Stimulated activated CD8-positive, alpha-beta memory T cell treated with anti-CD3 and anti-CD28 coated beads, Interleukin-4, amount 100 ng/mL, for 48 hours (primary cell): ENCODE measurements at places on chromosomes 5 and 9.

GRCh38 chr9:69674716-69675438, 2.7 kb upstream of the APBA1 start:
- DNase-seq = no peak

- DNase-seq = no peak
Measured at GRCh38 chr9:91297306-91297705, 64.4 kb downstream of the AUH start.

- no peak for DNase-seq
Measured at GRCh38 chr5:58786035-58786434, 203.2 kb downstream of the RAB3C start.

DNA sequence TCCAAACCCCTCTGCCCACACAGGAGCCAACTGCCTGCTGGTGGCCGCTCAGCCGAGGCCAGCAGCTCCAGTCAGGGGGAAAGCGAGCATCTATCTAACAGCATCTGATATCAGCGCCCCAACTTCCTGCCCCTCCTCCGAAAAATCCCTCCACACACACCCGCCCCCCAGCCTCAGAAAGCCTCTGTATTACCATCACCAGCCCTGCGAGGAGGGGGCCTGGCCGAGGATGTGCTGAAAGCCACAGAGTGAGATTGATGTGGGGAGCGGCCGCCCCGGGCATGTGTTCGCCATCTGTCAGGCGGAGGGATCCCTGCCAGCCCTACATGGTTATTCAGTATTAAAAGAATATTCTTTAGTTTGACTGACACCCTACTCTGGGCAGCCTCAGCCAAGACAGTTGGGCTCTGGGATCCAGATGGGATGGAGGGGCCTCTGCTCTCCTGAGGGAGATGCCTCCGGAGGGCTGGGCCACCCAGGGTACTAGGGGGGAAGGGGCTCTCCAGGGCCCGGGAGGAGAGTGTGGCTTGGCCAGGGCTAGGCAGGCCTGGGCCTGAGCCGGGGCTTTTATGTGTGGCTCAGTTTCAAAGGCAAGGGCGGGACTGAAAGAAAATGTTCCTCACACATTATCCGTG, 98.0 kb downstream of the HSD17B3 start:
- peak; percentile 27 for DNase-seq

DNA sequence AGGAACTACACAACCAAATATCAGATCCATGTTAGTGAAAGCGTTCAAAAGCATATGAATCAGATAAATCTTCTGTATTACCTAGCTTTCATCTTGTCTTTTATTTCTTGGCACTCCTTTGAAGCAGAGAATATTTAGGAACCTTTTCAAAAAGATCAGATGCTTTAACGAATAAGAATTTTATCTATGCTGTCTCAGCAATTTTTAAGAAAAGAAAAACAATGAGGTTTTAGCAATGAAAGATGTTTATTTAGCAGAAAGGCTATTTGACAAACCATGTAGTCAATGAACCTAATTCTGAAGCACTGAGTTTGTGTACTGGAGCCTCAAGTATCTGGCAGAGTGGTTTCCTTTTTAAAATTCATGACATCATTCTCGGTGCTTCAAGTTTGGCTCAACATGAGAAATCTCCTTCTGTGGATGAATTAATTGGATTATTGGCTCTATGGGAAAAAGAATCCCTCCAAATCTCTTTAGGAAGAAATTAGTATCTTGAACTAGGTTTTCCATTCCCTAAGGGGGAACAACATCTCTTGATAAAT, 534.7 kb downstream of the CAAP1 start:
- DNase-seq = no peak

GRCh38 chr9:109766351-109766750, 13.6 kb upstream of the PALM2AKAP2 start:
- no peak for DNase-seq

- no peak for DNase-seq
Measured at GRCh38 chr5:168426007-168426863, 60.0 kb upstream of the RARS1 start.

GRCh38 chr5:126682856-126683255, 82.1 kb downstream of the PHAX start:
- DNase-seq = no peak

DNA sequence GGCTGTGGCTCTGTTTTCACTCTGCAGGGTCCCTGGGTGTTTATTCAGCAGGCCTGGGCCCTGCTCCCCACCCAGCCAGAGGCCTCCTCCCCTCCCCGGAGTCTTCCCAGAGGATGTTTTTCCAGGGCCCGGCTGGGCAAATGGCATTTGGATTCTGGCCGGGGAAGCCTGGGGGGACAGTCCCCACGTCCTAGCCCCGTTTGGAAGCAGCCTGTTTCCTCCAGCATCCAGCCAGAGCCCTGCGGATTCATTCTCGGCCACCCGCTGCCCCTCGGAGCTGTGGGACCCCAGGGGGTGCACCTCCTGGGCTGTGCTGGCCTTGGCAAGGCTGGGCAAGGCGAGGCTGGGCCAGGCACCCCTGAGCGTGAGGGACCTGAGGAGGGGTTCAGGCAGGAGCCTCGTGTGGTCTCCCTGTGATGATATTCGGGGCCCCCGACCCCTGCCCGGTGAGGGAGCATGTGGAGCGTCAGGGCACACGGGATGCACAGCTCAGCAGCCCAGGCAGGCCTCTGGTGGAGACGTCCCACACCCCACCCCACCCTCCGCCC, 48.8 kb upstream of the EGFL7 start:
- DNase-seq = no peak

DNA sequence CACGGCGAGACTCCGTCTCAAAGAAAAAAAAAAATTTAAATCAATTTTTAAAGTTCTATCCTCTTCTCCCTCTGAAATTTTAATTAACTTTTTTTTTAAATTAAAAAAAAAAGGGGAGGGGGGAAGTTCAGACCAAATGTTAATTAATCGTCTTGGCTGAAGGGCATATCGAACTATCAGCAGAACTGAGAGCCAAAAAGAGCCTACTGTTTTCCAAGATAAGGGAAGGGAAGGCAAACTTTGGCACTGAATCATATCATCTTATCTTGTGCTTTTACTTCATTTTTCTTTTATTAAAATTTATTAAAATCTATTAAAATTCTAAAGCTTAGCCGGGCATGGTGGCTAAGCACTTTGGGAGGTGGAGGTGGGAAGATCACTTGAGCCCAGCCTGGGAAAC, 45.9 kb upstream of the MTMR12 start:
- no peak for DNase-seq

DNA sequence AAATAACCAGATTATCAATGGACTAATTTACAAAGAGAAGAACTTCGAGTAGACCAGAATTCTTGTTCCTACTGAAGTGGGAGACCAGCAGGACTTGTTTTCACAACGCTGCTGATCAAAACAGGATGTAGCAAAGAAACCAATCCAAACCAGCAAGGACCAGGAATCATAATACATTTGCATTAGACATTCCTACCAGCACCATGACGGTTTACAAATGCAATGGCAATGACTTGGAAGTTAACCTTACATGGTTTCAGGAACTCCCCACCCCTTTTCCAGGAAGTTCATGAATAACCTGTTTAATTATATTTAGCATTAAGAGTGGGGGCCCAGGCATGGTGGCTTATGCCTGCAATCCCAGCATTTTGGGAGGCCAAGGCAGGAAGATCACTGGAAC, 100.0 kb downstream of the LPAR1 start:
- no peak for DNase-seq

- DNase-seq = no peak
Measured at GRCh38 chr9:8734760-8735159, 935.2 kb upstream of the DMAC1 start.

DNA sequence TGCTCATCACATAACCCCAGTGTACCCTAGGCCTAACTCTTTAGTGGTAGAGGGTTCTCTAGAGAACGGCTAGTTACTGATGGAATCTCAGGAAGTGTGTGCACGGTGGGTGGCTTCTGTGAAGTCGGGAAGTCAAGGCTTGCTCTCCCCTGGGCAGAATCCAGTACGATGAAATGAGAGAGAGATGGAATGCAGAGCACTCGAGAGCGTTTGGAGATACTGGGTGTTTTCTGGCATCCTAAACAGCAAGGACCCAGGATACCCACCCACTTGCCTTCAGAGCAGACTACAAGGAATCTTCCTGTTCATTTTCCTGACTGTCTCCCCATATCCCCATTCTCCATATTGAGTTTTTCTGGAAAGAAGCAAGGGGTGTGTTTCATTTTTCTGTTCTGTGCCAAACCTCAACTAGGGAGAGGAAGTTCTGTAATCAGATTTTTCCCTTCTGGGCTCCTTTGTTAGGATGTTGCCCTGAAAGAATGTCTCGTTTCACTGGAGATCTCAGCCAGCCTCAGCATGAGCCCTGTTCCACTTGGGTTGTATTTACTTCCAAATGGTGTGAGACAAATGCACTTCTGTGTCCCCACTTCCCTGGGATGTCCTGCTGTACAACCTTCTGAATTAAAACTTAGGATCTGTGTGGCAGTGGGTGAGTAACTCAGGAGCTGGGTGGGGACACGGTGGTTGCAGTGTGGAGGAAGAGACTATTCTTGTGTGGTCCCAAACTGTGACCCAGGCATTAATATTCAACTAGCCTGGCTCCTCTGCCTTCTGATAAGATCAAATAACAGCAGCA, 108.9 kb upstream of the SPRY4 start:
- DNase-seq = no peak

DNA sequence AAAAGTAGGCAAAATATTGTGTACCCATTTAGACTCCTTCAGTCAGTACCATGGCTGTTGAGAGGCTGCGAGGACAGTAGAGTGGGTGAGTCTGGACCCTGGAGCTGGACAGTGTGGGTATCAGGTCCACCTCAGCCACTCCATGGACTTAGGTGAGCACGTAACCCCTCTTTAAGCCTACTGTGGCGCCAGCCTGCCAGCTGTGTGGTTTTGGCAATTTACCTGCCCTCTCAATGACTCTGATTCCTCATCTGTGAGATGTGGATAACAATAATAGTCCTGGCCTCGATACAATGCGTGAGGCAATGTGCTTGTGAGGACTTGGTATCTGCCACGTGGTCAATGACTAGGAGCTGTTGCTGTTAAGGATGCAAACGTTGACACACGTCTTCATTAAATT, 17.9 kb downstream of the SLC1A3 start:
- DNase-seq = no peak

DNA sequence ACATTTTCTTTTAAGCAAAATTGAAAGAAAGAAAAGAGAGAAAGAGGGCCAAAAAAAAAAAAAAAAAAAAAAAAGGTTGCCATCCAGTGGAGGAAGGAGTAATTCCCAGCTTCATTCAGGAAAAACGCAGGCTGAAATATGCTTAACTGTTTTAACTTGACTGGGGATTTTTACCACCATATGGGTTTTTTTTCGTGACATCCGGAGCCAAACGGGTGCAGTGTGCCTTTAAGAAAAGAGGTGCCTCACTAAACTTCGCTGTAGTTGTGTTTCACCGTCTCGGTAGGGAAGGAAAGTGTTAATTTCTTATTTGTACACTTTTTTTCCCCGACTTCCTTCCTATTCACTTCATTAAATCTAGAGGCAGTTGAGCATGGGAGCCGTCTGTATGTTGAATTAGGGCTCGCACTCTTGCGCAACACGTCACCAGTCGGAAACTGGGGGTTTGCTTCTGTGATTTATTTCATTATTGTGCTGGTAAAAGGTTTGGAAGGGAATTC, 143.0 kb downstream of the SMARCA2 start:
- peak; percentile 51 for DNase-seq

DNA sequence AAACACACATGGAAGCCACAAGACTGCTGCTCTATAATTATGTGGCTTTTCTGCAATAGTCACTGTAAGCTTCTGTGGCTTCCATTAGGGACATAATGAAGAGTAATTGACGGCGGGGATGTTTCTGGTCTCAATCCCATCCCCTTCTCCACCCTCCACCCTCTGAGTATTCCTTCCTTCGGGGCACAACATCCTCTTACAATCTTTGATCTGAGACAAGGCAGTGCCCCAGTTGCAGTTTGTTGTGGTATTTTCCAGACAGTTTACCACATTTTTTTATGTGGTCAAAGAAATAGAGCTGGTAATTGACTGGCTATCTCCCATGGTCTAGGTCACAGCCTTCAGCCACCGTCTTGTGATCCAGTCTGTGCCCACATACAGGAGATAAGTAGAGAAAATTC, 277.7 kb downstream of the NR2F1-AS1 start:
- no peak for DNase-seq

- no peak for DNase-seq
Measured at GRCh38 chr5:151288180-151288579, 15.4 kb downstream of the SLC36A3 start.

DNA sequence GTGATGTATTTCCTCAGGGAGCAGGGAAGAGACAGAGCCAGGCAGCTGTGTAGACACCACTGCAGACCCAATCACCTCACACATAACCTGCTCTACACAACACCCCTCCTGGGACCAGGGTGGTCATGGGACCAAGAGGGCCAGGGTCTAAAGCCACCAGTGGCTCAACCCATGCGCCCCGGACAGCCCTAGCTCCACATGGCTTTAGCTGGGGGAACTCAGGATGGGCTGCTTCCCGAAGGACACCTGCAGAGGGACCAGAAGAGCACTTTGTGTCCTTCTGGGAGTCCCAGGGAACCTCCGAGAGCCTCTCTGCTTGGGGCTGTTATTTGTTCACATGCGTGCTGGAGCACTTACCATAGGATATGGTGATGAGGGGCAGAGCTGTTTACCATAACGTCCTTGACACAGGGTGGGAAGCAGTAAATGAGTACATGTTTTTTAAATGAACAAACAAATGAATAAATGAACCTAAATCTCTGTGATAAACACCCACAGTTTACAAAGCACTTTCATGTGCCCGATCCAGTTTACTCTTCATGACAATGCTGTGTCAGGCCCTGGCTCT, 12.3 kb downstream of the SEPTIN8 start:
- no peak for DNase-seq

GRCh38 chr5:175824676-175825075, 46.7 kb upstream of the CPLX2 start:
- DNase-seq = no peak

GRCh38 chr9:90999425-91000397, 198.1 kb downstream of the SYK start:
- no peak for DNase-seq

GRCh38 chr5:176739461-176740051, 70.8 kb upstream of the UNC5A start:
- peak; percentile 17 for DNase-seq

GRCh38 chr9:116133163-116133562, 20.4 kb upstream of the PAPPA start:
- no peak for DNase-seq

- DNase-seq = no peak
Measured at GRCh38 chr5:42749020-42749419, 7.6 kb upstream of the CCDC152 start.

- DNase-seq = no peak
Measured at GRCh38 chr5:90641528-90641927, 82.9 kb downstream of the ADGRV1 start.

DNA sequence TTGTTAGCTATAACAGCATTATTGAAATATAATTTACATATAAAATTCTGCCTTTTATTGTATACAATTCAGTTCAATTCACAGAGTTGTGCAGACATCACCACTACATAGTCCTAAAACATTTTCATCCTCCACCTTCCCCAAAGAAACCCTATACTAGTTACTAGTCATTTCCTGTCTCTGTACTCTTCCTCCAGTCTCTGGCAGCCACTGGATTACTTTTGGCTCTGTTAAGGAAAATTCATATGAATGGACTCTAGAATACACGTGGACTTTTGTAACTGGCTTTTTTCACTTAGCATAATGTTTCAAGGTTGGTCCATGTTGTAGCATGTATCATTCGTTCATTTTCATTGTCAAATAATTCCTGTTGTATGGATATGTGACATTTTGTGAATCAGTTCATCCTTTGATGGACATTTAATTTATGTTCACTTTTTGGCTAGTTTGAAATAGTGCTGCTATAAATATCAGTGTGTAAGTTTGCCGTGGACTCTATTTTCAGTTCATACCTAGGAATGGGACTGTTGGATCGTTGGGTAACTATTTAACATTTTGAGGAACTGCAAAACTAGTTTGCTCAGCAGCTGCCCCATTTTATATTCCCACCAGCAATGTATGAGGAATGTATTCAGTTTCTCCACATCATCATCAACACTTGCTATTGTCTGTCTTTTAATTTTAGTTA, 9.7 kb downstream of the ICE1 start:
- no peak for DNase-seq
